Gastroesophageal sphincter (tissue), 4 donors: ENCODE measurements at places on chromosomes 4 and X. TPM values are rescaled to one million over a fixed set of nuclear protein-coding genes. Genes with fewer than 3 reads are reported as not detected.

DNA sequence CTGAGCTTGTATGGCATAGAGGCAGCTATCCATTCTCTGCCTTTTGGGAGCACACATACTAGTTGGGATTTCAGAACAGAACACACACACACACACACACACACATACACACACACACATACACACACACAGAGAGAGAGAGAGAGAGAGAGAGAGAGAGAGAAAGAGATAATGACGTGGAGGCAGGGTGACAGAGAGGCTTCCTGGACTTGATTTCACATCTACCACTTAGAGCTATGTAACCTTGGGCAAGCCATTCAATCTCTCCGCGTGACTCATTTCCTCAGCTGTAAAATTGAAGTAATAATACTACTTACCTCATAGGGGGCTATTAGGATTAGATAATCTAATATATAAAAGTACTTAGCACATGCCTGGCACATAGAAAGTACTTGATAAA, 12.3 kb upstream of the GRIA3 start:
- no peak for ATAC-seq

DNA sequence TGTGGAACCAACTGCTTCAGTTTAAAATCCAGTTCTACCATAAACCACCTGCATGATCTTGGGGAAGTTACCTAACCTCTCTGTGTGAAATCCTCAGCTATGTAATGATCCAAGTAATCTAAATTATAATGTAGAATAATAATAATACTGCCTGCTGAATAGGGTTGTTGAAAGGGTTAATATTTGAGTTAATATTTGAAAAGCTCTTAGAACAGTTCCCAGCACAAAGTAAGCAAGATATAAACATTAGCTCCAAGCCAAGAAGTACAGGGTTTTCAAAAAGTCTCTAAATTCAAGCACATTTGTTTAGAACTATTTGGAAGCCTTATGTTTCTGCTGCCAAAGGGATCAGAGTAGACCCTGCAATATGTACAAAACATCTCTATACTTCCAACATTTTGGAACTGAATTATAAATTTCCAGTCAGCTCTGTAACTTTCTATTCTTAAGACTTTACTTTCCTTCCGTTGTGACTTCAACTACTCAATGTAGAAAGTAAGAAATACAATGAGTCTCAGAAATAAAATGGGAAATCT, 76.7 kb upstream of the FAM9C start:
- no peak for ATAC-seq

DNA sequence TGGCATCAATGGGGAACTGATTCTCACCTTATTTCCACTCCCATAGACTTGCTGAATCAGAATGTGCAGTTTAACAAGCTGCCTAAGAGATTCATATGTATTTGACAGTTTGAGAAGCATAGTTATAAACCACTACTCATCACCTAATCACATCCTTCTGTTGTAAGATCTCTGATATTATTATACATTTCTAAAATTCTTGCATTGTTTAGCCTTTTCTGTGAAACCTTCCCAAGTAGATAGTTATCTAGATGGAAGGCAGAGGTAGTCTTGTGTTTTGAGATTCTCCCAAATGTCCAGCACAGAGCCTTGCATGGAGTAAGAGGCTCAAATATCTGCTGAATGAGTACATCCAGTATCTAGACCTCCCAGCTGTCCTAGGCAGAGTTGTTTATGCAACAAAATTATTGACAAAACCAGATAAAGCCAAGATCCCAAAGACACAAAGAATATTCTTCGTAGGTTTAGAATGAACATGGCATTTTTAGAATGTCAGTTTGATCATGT, 227.3 kb downstream of the KDR start:
- ATAC-seq, result no peak

GRCh38 chr4:173940146-173940545, 343.3 kb downstream of the FBXO8 start:
- ATAC-seq, result peak; percentile 29

GRCh38 chrX:14697451-14697850, 168.1 kb downstream of the GLRA2 start:
- ATAC-seq, result no peak

GRCh38 chrX:138485767-138486166, 225.8 kb downstream of the FGF13 start:
- ATAC-seq, result no peak

GRCh38 chr4:98222306-98222705, 38.9 kb upstream of the RAP1GDS1 start:
- ATAC-seq, result no peak

DNA sequence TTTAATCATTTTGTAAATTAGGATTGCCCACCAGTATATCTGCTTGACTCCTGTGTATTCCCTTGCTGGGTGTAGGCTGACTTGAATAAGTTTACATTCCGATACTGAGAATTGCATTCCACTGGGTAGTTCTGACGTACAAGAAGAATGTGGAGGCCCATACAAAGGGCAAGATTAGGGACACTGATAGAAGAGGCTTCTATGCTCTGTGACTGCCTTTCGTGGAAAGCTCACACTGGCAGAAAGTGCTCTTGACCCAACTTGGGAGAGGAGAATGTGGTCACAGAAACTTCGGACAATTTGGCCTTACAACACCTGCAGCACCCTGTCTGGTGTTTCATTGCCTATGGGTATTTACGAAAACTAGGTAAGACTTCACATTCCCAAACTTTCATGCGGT, 126.3 kb downstream of the RAPGEF2 start:
- ATAC-seq, result peak; percentile 66

- no peak for ATAC-seq
These were observed 103.9 kb downstream of the PDS5A start for GRCh38 chr4:39873823-39874222.

GRCh38 chr4:85993641-85994040, 366.2 kb downstream of the MAPK10 start:
- ATAC-seq, result no peak

DNA sequence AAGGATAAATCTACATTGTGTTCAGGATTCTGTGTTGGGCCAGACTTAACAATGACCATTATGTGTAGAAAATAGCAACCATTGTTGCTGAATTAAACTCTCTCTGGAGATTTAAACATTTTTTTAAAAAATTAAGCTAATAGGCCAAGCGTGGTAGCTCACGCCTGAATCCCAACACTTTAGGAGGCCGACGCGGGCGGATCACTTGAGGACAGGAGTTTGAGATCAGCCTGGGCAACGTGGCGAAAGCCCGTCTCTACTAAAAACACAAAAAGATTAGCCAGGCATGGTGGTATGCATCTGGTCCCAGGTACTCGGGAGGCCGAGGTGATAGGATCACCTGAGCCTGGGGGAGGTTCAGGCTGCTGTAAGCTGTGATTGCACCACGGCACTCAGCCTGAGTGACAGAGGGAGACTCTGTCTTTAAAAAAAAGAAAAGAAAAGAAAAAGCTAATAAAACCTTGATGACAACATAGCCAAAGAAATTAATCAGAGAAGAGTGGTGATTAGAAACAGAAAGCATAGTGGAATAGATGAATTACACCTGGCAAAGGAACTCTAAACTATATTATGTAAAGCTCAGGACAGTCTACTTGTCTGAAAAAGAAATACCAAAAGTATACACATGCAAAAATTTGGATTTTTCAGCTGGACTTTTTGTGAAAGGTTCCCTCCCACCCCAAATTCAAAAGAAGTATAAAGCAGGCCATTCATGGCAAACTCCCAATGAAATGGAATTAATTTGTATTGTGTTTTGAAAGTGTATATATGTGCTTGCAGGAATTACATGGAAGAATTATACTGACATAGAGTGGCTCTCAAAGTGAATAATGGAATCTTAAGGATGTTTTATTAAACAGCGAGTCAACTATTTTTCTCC, 21.9 kb downstream of the PLS3 start:
- no peak for ATAC-seq

- peak; percentile 77 for ATAC-seq
These were observed 212.2 kb downstream of the LDB2 start for GRCh38 chr4:16686195-16686594.

DNA sequence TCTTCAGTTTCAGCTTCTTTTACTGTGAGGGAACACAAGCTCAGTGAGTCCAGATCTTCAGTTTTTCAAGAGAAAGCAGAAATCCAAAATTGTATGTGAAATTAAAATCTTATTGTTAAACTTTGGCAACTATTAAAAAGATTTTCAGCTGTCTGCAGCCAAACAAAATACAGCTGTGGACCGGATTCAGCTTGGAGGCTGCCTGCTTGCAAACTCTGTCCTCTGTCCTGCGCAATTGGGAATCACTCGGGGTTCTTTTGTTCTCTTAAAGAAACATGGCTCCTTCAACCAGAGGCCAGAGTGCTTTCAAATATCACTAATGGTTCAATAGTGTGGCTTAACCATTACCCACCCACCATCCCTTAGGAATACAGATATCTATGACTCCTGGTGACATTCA, 201.2 kb downstream of the CHIC2 start:
- no peak for ATAC-seq

Gene FNIP2
- total RNA-seq, result 135 TPM

Gene MAGEB1
- not detected for total RNA-seq

Gene CTAG1B
- not detected for total RNA-seq

Gene CT45A10
- total RNA-seq, result not detected
